ENCODE measurements at places on chromosomes 13 and 19.

- no peak for DNase-seq
These were observed 72.5 kb upstream of the KCTD15 start for GRCh38 chr19:33724021-33724720.

DNA sequence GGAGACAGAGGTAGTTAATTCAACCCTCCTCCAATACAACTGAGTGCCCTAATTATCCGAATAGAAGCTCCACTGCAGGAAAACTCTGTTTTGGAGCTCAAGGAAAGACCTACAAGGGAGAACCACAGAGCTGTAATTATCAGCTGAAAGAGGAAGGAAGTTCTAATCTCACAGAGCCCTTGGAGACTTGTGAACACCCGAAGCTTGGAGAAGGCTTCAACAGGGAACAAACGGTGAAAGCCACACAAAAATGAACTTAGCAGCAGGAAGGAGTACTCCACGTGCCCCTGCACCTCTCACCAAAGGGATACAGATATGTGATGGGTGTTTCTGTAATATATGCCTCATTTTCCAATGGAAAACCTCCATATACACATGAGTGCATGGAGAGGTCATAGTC is 61.1 kb downstream of the IRS2 start:
- DNase-seq = no peak

GRCh38 chr13:79775830-79776229 is 294.9 kb downstream of the NDFIP2 start:
- DNase-seq = no peak

GRCh38 chr13:37960427-37960826 is 90.9 kb upstream of the TRPC4 start:
- DNase-seq = no peak

DNA sequence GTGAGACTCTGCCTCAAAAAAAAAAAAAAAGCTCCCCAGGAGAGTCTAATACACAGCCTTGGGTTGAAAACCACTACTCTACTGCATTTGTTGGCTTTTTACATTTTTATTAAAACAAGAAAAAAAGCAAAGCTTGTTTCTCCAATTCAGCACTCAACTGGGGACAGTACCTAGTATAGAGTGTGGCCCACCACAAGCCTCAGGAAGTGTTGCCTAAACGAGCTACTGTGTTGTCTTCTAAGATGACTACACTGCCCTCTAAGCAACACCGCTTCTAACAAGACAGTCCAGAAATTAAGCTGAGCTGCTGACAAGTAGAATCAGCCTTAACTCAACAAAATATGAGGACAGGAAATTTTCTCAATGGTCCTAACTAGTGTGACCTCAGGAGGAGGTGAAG is 522.2 kb downstream of the FGF9 start:
- no peak for DNase-seq

DNA sequence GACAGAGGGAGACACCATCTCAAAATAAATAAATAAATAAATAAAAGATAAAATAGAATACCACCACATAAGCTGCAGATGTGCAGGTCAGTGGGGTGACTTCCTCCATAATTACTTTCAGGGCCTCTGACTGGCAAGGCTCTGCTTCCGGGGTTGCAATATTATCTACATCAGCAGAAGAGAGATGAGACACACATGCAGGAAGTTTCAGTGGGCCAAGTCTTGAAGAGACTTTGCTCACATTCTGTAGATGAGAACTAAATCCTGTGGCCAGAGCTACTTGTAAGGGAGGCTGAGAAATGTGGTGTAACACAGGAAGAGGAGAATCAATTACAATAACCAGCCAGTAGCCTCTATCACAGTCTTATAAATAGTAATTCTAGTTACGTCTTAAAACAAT is 89.9 kb upstream of the MAB21L1 start:
- DNase-seq = no peak

DNA sequence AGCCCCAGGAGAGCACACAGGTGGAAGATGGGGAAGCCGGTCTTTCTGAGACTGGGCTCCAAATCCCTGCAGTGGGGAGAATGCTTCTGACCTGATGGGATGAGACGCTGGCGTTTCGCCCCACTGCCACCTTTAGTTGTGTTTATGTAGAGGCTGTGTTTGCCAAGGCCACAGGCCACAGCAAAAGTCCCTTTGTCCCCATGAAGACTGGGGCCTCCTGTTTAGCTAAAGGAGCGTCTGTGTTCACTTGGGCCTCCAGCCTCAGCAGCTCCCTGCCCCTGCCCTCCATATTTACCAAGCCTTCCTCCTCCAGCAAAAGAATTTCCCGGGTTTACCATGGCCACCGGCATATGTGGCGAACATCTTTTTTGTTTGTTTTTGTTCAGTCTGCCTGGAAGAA is 10.4 kb upstream of the KLK14 start:
- DNase-seq = no peak

DNA sequence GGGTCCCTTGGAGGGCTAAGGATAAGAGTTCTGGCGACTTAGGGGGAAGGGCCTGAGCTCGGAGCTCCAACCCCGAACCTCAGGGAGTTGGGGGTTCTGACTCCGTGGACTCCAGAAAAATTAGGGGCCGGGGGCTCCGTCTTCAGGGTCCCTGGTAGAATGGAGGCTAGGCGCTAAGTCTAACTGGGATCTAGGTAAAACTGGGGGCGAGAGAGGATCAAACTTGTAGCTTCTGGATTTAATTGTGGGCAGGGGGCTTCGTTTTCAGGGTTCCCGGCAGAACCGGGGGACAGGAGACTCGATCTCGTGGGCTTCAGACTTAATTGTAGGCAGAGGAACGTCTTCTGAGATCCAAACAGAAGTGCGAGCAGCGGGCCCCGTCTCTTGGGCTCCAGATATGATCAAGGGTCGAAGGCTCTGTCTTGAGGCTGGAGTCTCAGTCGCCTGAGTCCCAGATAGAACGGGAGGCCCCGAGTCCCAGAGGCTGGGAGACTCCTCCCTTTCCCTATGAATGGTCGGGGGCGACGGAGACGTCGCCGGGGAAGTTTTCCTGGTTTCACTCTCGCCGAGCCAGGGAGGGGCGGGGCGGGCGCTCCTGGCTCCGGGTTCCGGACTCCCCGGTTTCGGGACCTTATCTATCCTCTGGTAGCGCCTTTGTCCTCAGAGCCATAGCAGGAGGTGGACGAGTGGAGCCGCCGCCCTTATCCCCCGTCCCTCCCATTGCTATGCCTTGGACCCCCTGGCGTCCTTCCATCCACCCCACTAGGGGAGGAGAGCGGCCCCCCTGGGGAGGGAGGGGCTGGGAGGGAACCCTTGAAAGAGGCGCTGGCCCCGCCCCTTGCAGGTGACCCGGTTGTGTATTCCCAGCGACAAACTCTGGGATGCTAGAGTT is 1.3 kb downstream of the NECTIN2 start:
- DNase-seq = no peak

DNA sequence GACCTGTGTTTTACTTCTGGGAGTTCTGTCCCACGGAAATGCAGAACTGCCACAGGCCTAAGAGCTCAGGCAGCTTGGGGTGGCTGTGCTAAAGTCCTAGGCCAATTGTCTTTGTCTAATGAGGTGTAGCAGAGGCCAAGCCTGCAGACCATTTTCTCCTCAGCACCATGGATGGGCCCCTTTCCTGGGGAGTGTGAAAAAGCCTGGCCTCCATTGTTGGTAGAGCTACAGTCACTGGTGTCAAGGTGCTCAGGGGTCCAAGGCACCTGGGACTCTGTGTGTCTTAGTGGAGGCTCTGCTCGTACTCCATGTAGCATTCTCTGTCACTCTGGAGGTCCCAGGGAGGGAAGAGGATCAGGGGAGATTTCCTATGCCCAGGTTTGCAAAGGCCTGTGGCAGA is 329.6 kb downstream of the SLITRK5 start:
- DNase-seq = no peak

- no peak for DNase-seq
These were observed 740 bp upstream of the BEST2 start for GRCh38 chr19:12750851-12751250.

DNA sequence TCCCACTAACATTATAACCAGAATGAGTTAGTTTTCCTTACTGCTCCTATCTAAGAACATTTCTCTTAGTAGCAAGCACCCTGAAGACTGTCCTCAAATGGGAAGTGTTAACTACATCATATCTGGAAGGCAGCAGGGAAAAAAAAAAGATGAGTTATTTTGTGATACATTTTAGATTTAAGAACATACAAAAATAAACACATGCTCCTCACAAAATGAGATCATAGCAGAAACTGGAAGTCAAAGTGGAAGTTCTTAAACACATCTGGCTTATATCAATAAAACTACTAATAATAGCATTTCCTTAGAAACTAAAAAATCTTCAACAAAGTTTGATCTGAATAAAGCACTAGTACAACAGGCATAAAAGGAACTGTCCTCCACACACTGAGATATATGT is 70.4 kb downstream of the SLITRK6 start:
- no peak for DNase-seq

GRCh38 chr13:48265217-48265815 is 32.3 kb downstream of the ITM2B start:
- DNase-seq = no peak

DNA sequence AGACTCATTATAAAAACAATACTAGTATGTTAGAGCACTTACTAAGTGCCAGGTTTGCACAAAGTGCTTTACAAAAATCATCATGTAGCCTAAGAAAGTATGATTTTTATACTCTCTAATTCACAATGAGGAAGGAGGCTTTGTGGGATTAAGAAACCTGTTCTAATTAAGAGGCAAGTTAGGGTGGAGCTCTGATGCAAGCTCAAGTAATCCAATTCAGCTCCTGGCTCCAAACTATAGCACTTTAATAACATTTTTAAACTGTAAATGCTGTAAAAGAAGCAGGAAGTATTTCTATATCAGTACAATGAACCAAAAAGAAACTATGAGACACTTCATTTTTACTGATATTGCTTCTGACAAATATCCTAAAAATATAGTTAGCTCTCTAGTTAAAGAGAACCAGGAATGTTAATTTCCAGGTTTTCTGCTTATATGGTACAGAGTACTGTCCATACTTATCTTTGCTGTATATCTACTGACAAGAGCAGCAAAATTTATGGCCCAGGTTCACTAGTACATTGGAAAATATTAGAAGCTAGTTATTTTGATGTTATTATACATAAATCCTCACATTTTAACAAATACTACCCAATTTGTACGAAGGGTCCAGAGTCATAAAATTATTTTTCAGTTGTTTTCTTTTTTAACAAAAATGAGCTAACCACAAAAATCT is 482.0 kb downstream of the DIAPH3 start:
- no peak for DNase-seq

GRCh38 chr13:48201044-48201443 is 32.0 kb upstream of the ITM2B start:
- DNase-seq = no peak

DNA sequence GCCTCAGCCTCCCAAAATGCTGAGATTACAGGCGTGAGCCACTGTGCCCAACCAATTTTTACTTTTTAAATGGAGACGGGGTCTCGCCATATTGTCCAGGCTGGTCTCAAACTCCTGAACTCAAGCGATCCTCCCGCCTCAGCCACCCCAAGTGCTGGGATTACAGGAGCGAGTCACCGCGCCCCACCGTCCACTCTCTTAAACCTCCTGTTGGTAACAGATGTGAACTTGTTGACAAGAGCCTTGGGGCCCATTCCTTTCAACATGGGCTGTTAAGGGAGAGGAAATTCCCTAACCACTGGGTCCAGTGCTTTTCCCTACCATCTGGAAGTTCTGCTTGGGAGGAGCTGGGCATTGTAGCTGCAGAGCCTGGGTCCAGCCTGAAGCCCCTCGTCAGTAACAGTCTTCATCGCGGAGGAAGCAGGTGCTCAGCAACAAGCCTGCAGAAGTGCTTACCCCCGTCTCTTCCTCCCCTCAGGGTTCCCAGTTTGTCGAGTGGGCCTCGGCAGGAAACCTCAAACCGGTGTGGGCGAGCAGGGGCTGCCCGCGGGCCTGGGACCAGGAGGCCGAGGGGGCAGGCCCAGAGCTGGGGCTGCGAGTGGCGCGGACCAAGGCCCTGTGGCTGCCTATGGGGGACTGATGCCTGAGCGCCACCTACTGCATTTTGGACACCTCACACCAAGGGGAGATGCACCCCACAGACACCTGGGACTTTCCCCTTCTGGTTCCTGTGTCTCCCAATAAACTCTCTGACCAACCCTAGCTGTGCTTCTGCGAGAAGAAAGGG is 4.0 kb upstream of the FLT3LG start:
- DNase-seq = peak; percentile 78

GRCh38 chr13:67091603-67092002 is 138.5 kb downstream of the PCDH9 start:
- DNase-seq = no peak

GRCh38 chr19:38697641-38698071 is 46.6 kb downstream of the CAPN12 start:
- DNase-seq = no peak

Measured in activated CD4-positive, CD25-positive, alpha-beta regulatory T cell treated with anti-CD3 and anti-CD28 coated beads, Interleukin-2, amount 50 U/mL, for 72 hours (primary cell).